ENCODE measurements at places on chromosomes 11 and 22.
A peak's percentile ranks its signal among the peaks of the same experiment; 100 is the strongest.

GRCh38 chr11:41284354-41284753 lies 175.1 kb downstream of the LRRC4C start:
- no peak for DNase-seq

DNA sequence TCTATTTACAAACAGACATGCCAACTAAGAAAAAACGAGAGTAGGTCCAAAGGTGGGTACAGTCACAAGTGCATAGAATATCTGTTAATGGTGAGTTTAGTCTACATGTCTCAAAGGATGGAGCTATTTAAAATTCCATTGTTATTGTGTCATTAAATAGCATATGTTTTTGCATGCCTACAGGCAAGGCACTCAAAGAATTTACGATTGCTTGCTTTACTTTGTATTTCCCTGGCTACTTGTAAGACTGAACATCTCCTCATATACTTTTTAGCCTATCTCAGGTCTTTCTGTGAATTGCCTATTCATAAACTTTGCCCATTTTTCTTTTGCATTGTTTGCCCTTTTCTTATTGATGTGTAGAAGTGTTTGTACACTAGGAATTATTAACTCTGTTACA lies 39.7 kb downstream of the DEUP1 start:
- DNase-seq, result no peak

- no peak for DNase-seq
Observed at GRCh38 chr22:30274437-30274812, 7.8 kb upstream of the OSM start.

DNA sequence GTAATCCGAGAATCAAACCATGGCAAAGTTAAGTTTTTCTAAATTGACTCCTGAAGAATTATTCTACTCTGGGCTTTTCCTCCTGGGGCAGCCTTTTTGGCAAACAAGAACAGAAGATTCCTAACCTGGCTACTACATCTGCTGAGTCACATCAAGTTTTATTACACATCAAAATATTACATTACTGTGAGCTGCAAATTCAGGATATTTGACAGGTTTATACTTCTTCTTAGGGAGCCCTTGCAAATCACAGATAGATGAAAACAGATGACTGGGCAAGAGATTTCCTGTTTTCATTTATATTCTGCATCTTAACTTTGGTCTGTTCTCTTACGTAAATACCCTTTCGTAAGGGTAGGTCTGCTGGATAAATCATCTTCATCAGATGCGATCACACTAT lies 23.6 kb downstream of the XRRA1 start:
- DNase-seq, result no peak

DNA sequence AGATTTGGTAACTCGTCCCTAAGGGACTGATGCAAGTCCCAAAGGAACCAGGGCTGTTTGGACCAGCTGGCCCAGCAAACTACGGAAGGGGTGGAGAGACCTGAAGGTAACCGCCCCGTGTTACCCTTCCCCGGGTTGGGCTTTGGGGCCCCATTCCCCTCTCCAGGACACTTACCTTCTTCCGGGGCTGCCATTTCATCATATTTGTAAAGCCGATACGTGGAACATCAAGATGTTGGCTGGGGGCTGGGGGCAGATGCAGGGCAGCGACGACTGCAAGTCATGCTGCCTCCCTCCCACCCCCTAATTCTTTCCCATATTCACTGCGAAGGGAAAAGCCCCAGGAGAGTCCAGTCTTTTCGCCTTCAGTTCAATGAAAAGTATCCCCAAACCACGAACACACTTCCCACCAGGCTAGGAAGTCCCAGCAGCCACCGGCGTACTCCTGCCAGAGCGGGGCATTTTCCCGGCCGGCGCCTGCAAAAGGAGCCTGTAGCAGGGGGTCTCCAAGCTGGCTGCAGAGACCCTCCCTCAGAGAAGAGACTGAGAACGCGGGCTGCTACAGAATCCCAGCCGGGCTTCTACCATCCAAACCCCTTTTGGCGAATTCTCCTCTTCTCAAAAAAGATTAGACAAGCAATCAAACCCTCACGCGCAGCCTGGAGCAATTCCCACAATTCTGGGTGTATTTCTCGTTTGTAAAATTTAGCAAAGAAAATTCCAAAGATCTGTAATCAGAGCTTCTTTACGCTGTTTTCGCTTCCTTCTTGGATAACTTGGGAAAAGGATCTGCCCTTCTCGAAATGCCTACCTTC lies 236.7 kb downstream of the TTC28 start:
- peak; percentile 27 for DNase-seq

DNA sequence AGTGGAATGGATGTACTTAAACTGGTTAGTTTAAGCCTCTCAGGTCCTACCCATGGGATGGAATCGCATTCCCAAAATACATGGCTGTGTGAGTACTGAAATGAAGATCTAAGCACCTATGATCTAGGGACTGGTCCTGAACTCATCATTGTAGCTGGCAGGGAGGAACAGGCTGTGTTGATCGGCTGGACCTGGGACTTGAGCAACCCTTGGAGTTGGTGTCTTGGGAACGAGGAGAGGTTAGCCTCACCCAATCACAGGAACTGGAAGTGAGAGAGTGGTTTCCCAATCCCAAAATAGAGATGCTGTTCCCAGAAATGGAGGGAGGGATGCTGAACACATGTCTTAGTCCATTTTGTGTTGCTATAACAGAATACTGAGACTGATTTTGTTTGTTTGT lies 16.4 kb upstream of the ASCC2 start:
- no peak for DNase-seq

DNA sequence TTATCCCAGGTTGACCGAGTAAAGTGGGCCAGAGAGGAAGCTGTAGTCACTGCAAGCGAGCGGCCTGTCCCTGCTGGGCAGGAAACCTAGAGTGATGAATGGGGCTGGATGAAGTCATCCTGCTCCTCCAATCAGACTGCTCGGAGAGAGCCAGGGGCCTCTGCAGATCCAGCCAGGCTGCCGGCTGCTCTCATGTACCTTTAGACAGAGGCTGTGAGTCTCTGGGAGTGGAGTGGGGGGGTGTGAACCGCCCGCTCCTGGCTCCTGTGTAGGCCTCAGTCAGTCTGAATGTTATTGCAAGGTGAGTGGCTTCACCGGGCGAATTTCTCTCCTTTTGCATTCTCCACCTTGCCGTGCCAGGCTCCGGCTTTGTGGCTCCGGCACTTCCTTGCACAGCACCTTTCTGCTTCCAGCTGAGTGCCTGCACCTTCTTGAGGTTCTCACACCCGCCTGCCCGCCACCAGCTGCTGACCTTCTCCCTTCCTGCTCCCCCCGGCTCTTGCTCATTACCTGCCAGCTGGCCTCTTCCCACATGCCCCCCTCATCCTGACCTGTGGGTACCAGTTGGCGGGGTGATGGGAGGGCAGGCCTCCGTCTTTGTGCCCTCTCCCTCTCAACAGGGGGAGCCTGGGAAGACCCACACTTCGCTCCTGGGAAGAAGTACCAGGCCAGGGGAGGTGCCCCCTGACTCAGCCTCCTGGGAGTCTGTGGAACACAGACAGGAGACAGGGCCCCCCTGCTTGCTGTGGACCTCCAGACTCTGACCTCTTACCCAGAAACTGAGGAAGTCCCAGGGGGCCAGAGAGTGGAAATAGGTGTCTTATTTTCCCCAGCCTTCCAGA lies 79.9 kb downstream of the GRAMD1B start:
- peak; percentile 31 for DNase-seq

DNA sequence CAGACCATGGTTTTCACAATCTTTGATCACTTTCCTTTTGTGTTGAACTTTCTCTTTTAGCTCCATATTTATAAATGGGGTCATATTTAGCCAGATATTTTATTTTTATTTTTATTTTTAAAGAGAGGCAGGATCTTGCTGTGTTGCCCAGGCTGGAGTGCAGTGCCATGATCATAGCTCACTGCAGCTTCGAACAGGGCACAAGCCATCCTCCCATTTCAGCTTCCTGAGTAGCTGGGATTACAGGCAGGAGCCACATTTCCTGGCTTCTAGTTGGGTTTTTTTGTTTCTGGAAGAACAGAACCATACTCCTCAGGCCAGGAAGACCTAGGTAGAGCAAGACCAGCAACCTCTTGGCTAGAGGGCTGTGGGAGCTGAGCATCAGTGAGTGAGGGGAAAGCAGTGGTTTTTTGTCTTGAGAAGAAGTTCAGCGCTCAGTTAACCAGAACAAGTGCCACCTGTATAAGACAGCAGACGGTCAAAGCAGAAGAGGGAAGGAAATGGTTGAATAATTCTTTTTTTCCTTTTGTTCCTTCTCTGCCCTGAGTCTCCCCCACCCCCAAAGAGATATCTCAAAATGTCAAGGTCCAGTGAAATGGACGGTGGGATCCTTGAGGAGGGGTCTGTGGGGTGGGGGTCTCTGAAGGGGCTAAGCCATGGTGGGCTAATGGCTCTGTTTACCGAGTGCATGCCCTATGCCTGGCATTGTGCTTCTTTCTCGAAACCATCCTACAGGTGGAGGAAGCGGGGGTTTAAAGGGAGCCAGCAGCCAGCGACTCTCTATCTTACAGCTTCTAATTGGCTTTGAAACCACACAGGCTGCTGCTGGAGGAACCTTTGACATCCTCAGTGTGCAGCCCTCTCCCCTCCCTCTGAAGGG lies 63.0 kb downstream of the PTPRJ start:
- DNase-seq, result no peak

- no peak for DNase-seq
Observed at GRCh38 chr11:110518809-110519514, 89.2 kb downstream of the FDX1 start.
